ENCODE measurements at places on chromosomes 1 and 21. TPM values are rescaled to one million over a fixed set of nuclear protein-coding genes. Genes with fewer than 3 reads are reported as not detected.

DNA sequence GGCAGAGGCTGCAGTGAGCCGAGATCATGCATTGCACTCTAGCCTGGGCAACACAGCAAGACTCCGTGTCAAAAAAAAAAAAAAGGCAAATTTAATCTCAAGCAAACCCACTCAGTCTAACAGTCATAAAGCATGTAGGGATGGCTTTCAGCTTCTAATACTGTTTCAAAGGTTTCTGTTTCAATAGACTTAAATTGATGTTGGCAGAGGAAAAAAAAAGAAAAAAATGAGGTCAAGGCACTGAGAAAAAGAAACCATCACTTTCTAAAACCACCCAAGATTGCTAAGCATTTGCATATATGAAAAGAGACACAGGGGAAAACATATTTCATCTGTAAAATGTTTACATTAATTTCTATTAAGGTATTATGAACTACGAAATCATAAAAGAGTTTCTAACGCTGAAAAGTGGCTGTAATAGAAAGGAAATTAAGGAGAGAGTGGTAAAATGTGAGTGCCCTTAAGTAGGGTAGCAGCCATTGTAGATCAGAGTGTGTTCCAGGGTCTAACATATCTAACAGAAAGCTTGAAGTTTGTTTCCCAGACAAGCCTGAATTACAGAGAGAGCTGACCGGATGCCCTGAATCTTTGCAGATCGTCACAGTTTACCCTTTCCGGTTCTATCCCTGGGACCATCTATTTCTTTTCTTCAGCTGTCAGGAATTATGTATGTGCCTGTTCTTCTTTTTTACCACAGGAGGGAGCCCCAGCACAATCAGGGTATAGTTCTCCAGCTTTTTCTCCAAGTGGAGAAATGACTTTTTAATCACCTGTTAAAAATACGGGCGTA lies 70.0 kb downstream of the PLD5 start:
- H3K4me1 ChIP-seq: no peaks in the 10 kb centered on the region
- H3K4me3 ChIP-seq: no peak overlapping the region
- H3K27ac ChIP-seq: no peak overlapping the region
- H3K36me3 ChIP-seq: no peaks in the 10 kb centered on the region
- peaks cover 28% of the 10 kb centered on the region for H3K27me3 ChIP-seq

DNA sequence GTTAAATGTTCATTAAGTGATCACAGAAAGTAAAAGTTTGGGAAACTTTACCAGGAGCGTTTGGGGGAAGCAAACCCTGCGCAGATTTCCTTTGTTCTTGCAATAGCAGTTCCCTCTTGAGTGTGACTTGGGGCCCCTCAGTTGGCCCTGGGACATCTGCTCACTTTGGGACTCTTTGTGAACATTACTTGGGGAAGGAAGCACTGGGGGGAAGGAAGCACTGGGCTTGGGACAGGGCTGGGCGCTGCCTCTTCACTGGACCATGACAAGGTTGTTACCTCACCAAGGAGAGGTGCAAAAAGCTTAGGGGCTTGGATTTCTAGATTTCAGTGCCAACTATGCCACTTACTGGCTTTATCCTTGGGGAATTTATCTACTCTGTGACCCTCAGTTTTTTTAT lies 63.5 kb downstream of the ETS2 start:
- no peak for DNase-seq
- no peak overlapping the region for H3K4me3 ChIP-seq
- H3K4me1 ChIP-seq: peaks cover 5% of the 10 kb centered on the region

GRCh38 chr1:56811331-56811730 lies 7.9 kb downstream of the FYB2 start:
- H3K4me3 ChIP-seq: no peak overlapping the region
- H3K27ac ChIP-seq: no peak overlapping the region
- no peaks in the 10 kb centered on the region for H3K36me3 ChIP-seq
- peaks cover 1% of the 10 kb centered on the region for H3K4me1 ChIP-seq

Gene OR2G6
- total RNA-seq: not detected

Gene COL8A2
- total RNA-seq: 0.09 TPM

Gene CGN
- total RNA-seq: 1.9 TPM

Gene NCMAP
- 0.76 TPM for total RNA-seq

Gene MTARC2
- total RNA-seq: not detected
